ENCODE measurements at places on chromosomes 3 and 15. TPM values are rescaled to one million over a fixed set of nuclear protein-coding genes. Genes with fewer than 3 reads are reported as not detected.

DNA sequence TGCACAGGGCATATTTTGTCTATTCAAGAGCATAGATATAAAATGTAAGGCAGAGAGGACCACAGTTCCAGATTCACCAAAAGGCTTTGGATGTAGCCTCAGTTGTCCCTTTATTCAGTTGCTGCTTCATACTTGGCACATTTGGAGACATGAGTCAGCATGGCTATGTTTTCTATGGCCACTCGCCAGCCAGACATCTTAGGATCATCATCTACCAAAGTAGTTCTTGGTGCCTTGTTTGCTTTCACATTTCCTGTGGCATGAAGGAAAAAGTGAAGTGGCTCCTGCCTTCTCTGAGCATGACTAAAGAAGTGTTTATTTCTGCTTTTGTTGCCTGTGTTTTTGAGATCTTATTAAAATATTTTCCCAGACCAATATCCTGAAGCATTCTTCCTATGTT is 7.2 kb downstream of the SUSD5 start:
- H3K36me3 ChIP-seq = no peaks in the 10 kb centered on the region
- no peak overlapping the region for H3K27ac ChIP-seq
- H3K4me1 ChIP-seq = no peaks in the 10 kb centered on the region
- no peaks in the 10 kb centered on the region for H3K27me3 ChIP-seq
- DNase-seq = no peak

- H3K4me1 ChIP-seq = no peaks in the 10 kb centered on the region
- H3K36me3 ChIP-seq = no peaks in the 10 kb centered on the region
- H3K27ac ChIP-seq = no peak overlapping the region
- H3K4me3 ChIP-seq = no peak overlapping the region
- no peaks in the 10 kb centered on the region for H3K27me3 ChIP-seq
Measured at GRCh38 chr15:61794276-61794675, 266.0 kb downstream of the VPS13C start.

- no peak overlapping the region for H3K27ac ChIP-seq
- no peaks in the 10 kb centered on the region for H3K27me3 ChIP-seq
- H3K4me3 ChIP-seq = no peak overlapping the region
- no peaks in the 10 kb centered on the region for H3K36me3 ChIP-seq
- DNase-seq = no peak
Measured at GRCh38 chr15:88580532-88580931, 34.1 kb upstream of the DET1 start.

DNA sequence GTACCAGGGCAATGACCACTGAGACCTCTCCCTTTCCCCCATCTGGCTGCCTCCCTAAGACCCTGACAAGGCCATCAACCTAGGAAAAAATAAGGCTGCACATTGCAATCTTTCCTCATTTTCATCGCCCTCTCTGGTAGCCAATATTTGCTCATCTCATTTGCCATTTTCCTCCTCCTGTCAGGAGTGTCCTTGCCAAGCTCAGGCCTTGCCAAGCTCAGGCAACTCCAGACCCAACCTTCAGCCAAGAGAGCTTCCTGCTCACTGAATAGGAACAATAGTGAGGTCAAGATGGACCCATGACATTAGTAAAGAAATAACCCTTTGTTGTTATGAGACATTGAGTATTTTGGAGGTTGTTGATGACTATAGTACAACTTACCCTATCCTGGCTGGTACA is 380.3 kb downstream of the RSL24D1 start:
- H3K27me3 ChIP-seq = no peaks in the 10 kb centered on the region
- H3K36me3 ChIP-seq = no peaks in the 10 kb centered on the region
- H3K4me1 ChIP-seq = no peaks in the 10 kb centered on the region
- H3K4me3 ChIP-seq = no peak overlapping the region
- no peak overlapping the region for H3K27ac ChIP-seq

GRCh38 chr3:10170915-10171478 is 6.3 kb downstream of the IRAK2 start:
- H3K27me3 ChIP-seq = no peaks in the 10 kb centered on the region
- peaks cover 23% of the 10 kb centered on the region for H3K4me1 ChIP-seq
- H3K36me3 ChIP-seq = no peaks in the 10 kb centered on the region
- H3K27ac ChIP-seq = no peak overlapping the region
- no peak for DNase-seq

DNA sequence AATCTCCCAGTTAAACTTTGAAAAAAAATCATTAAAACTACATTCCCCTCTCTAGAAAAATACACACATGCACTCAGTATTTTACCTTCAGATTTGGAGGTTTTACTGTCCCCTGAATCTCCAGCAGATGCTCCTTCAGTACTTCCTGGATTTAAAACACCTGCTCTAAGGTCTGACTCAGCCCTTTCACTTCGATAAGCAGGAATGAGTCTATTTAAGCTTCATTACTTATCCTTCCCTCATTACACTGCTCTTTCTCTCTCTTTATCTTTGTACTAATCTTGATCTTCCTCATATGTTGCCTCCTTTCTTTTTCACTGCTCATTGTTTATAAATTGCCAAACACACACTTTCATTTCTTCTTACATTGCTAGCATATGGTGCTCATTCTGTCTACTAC is 443.9 kb downstream of the DIPK2A start:
- no peak overlapping the region for H3K27ac ChIP-seq
- H3K27me3 ChIP-seq = no peaks in the 10 kb centered on the region
- H3K36me3 ChIP-seq = no peaks in the 10 kb centered on the region
- no peak for DNase-seq
- H3K4me1 ChIP-seq = no peaks in the 10 kb centered on the region
- H3K4me3 ChIP-seq = no peak overlapping the region

- H3K27me3 ChIP-seq = no peaks in the 10 kb centered on the region
- no peaks in the 10 kb centered on the region for H3K36me3 ChIP-seq
- H3K27ac ChIP-seq = peak overlapping the region; percentile 1
- no peak overlapping the region for H3K4me3 ChIP-seq
- peaks cover 57% of the 10 kb centered on the region for H3K4me1 ChIP-seq
- DNase-seq = no peak
Measured at GRCh38 chr15:66740802-66741201, 38.8 kb downstream of the SMAD6 start.

- H3K27ac ChIP-seq = no peak overlapping the region
- H3K4me1 ChIP-seq = no peaks in the 10 kb centered on the region
- no peak for DNase-seq
Measured at GRCh38 chr3:107727102-107727501, 204.3 kb downstream of the BBX start.

GRCh38 chr3:181103605-181104004 is 114.1 kb upstream of the DNAJC19 start:
- H3K27me3 ChIP-seq = no peaks in the 10 kb centered on the region
- H3K36me3 ChIP-seq = no peaks in the 10 kb centered on the region
- DNase-seq = no peak
- H3K27ac ChIP-seq = no peak overlapping the region
- no peak overlapping the region for H3K4me3 ChIP-seq
- H3K4me1 ChIP-seq = no peaks in the 10 kb centered on the region

- H3K4me1 ChIP-seq = peaks cover 37% of the 10 kb centered on the region
- H3K36me3 ChIP-seq = no peaks in the 10 kb centered on the region
- DNase-seq = no peak
- no peak overlapping the region for H3K4me3 ChIP-seq
- H3K27me3 ChIP-seq = no peaks in the 10 kb centered on the region
Measured at GRCh38 chr3:11543141-11543947, 100.4 kb downstream of the VGLL4 start.

DNA sequence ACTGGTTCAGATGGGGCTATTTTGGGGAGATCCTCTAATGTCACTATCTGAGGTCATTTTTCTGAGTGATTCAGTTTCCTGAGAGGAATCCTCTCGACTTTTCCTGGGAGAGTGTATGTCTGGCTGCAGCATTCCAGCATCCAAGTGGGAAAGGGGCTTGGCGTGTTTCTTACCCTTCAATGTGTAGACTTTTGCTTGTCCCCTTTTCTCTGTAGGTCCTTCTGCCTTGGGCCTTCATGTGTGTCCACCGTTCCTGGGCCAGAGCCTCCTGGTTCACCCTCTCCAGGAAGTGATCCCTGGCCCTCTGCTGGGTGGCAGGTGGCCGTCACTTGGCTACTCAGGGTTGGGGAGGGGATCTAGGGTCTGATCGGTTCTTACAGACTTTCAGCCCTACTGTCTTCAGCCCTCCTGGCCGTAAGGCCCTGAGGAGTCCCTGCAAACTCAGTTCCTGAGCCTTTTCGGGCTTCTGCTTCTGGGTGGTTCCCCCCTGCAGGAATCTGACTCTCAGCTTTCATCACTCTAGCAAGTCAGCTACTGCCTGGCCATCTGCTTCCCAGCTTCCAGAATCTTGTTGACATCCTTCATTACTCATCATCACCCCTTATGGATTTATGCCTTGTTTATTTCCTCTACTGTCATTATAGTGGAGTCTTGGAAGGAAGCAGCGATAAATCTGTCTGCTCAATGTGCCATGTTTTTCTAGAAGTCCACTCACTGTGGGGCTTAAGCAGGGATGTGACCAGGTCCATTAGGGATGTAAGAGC is 36.5 kb downstream of the GOLGA6L10 start:
- H3K4me1 ChIP-seq = no peaks in the 10 kb centered on the region
- no peak overlapping the region for H3K27ac ChIP-seq
- no peaks in the 10 kb centered on the region for H3K27me3 ChIP-seq
- peak; percentile 89 for DNase-seq
- no peak overlapping the region for H3K4me3 ChIP-seq

- no peak overlapping the region for H3K4me3 ChIP-seq
- H3K27ac ChIP-seq = no peak overlapping the region
- no peaks in the 10 kb centered on the region for H3K36me3 ChIP-seq
Measured at GRCh38 chr3:10957976-10958749, 34.4 kb upstream of the SLC6A1 start.

DNA sequence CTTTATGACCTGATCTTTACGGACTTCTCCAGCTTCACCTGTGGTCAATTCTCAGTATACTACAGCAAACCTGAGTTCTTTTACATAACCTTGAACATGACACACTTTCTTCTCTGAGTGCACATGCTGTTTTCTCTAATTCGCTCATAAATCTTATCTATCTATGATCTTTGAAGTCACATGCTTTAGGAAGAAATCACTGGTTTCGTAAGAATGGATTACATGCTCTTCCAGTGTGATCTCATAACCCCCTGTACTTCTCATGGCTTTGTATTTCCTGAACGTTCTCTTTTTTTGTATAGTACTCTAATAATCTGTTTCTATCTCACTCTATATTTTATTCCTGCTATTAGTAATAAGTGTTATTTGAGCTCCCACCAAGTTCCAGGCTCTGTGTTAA is 1165.2 kb downstream of the TBL1XR1 start:
- H3K36me3 ChIP-seq = no peaks in the 10 kb centered on the region
- no peak overlapping the region for H3K27ac ChIP-seq
- H3K4me1 ChIP-seq = no peaks in the 10 kb centered on the region

DNA sequence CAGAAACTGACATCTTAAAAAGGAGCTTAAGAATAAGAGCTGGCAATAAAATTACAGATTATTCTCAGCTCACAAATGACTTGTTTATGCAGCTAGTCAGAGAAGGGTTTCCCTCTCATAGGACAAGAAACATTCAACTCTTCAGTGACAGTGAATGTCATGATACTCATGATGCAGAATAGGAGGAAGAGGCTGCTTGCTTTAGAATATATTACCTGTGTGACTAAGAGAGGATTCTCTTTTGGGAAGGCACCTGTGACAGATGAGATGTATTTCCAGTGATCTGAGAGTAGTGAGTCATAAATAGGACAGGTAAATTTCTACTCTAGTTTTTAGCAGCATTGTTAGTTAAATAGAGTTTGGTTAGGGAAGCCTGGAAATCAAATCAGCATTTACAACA is 39.9 kb downstream of the RASA2 start:
- H3K27me3 ChIP-seq = no peaks in the 10 kb centered on the region
- H3K36me3 ChIP-seq = no peaks in the 10 kb centered on the region
- no peak for DNase-seq
- peaks cover 30% of the 10 kb centered on the region for H3K4me1 ChIP-seq
- no peak overlapping the region for H3K4me3 ChIP-seq

GRCh38 chr3:14783480-14784086 is 35.2 kb upstream of the FGD5 start:
- DNase-seq = no peak
- H3K4me1 ChIP-seq = no peaks in the 10 kb centered on the region
- no peak overlapping the region for H3K4me3 ChIP-seq
- no peak overlapping the region for H3K27ac ChIP-seq
- H3K36me3 ChIP-seq = no peaks in the 10 kb centered on the region

GRCh38 chr3:141792495-141792894 is 29.3 kb downstream of the GRK7 start:
- H3K4me1 ChIP-seq = peaks cover 15% of the 10 kb centered on the region
- H3K27me3 ChIP-seq = no peaks in the 10 kb centered on the region
- H3K36me3 ChIP-seq = no peaks in the 10 kb centered on the region
- no peak for DNase-seq
- H3K27ac ChIP-seq = no peak overlapping the region
- H3K4me3 ChIP-seq = no peak overlapping the region

DNA sequence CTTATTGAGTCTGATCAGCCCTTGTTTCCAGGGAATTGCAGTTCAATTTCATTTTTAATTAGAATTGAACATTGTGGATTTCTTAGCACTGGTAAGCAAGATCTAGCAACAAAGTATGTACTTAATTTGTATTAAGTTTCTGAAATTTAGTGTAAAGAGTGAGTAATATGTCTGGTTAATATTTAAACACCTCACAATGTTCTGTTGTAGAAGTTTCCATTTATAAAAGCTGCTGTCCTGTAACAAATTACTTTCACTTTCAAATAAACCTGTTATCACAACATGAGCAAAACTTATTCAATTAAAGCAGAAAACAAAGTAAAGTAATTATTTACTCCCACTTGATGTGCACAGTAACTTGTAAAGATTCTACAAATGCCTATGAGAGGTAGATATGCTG is 448.5 kb downstream of the NAALADL2 start:
- H3K27me3 ChIP-seq = no peaks in the 10 kb centered on the region
- no peak for DNase-seq
- H3K27ac ChIP-seq = no peak overlapping the region
- H3K36me3 ChIP-seq = no peaks in the 10 kb centered on the region
- H3K4me1 ChIP-seq = no peaks in the 10 kb centered on the region

DNA sequence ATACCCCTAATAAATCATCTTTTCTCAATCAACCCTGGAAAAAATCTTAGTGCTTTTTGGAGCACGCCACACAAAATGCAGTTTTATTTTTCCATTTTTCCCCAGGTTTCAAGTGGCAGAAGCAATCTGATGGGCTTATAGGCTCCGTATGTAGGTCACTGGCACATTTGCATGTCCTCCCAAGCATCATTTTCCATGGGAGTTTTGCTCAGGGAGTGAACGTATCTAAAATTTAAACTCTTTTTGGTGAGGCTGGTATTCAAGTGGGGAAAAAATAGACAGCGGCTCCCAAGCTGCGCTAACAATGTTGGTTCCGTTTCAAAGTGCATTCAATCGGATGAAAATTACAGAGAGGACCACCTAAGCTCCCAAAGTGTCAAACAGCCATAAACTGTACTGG is 233.4 kb downstream of the MEX3B start:
- no peaks in the 10 kb centered on the region for H3K27me3 ChIP-seq
- no peaks in the 10 kb centered on the region for H3K36me3 ChIP-seq
- H3K4me1 ChIP-seq = no peaks in the 10 kb centered on the region
- H3K27ac ChIP-seq = no peak overlapping the region

GRCh38 chr15:85100186-85100937 is 118.7 kb downstream of the PDE8A start:
- no peaks in the 10 kb centered on the region for H3K27me3 ChIP-seq
- no peak overlapping the region for H3K4me3 ChIP-seq
- no peaks in the 10 kb centered on the region for H3K36me3 ChIP-seq
- no peak overlapping the region for H3K27ac ChIP-seq
- DNase-seq = no peak

PLSCR2 gene
- not detected for total RNA-seq

HGD gene
- total RNA-seq = not detected

CDHR4 gene
- not detected for total RNA-seq

SLC25A20 gene
- 24.1 TPM for total RNA-seq

OR5K2 gene
- total RNA-seq = not detected

GOLGA6L10 gene
- 3.4 TPM for total RNA-seq
